ENCODE measurements at places on chromosomes 12 and 14.
A peak's percentile ranks its signal among the peaks of the same experiment; 100 is the strongest.

DNA sequence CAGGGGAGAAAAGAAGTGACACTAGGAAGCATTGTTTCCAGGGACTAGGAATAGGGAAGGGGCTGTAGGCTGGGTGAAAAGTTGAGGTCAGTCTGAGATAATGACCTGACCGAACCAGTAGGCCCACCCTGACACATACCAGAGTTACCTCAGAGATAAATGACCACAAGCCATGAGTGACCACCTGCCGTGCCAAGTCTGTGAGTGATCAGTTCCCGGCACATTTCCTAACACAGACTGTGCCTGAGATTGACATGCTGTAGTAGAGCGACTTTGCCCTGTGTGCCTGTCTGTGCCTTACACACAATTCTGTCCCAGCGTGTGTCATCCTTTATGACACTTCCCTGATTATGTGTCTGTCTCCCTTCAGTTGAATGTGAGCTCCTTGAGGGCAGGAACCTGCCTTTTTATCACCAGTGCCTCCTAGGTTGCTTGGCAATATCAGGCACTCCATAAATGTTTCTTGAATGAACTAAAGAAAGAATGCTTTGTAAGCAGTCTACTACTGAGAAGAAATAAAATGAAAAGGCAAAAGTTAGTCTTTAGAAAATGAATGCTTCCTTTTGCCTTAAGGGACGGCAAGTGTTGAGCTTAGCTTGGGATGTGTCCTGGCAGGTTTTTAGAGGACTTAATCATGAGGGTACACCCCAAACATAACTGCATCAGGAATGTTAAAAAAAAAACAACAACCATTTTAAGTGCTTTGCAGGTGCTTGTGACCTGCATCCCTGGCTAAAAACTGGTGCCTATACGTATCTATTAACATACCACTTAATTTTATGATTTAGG, 9.6 kb upstream of the SSPN start:
- no peak overlapping the region for H3K4me3 ChIP-seq
- no peaks in the 10 kb centered on the region for H3K36me3 ChIP-seq
- no peak overlapping the region for H3K27ac ChIP-seq
- no peak for DNase-seq
- no peaks in the 10 kb centered on the region for H3K4me1 ChIP-seq

- H3K36me3 ChIP-seq: peaks cover 41% of the 10 kb centered on the region
- H3K4me3 ChIP-seq: peak overlapping the region; percentile 81
- H3K27ac ChIP-seq: peak overlapping the region; percentile 73
- H3K4me1 ChIP-seq: peaks cover 15% of the 10 kb centered on the region
- no peaks in the 10 kb centered on the region for H3K27me3 ChIP-seq
Observed at GRCh38 chr12:77064896-77065360, 441 bp downstream of the E2F7 start.

DNA sequence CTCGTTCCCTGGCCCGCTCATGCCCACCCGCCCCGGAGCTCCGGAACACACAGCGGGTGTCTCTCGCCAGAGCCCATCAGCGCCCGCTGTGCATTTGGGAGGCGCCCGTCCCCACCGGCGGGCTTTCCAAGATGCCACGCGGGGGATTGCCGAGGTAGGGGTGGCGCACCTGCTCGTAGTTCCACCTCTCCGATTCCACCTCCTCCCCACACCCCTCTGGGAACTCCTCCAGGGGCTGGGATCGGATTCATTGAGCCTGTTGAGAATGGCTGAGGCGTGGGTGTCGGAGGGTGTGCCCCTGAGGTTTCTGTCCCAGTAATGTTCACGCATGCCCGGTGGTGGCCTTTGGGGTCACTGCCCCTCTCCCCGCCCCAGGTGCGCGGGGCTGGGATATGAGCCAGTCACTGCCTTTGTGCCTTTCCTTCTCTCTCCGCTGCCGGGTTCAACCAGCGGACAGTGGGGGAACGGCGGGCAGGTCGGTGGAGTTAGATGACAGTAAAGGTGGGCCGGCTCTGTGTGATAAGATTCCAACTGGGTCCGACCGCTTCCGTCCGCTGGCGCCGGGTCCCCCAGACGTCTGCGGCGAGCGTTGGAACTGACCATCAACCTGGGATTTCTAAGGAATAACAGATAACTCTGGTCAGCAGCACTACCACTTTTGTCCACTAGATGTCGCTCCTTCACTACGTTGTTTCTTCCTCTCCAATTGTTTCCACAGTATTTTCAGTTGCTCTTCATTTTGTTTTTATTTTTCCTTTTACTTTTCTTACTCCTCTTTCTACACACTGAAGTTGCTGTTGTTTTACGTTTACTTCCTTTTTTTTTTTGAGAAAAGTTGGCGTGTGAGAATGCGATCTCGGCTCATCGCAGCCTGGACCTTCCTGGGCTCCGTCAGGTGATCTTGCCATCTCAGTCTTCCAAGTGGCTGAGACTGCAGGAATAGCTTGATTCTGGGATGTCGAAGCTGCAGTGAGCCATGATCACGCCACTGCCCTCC, 178.1 kb upstream of the ALG10B start:
- DNase-seq: peak; percentile 66
- H3K27me3 ChIP-seq: no peaks in the 10 kb centered on the region
- no peak overlapping the region for H3K27ac ChIP-seq

GRCh38 chr14:91843437-91843836, 23.9 kb downstream of the TC2N start:
- no peak overlapping the region for H3K4me3 ChIP-seq
- DNase-seq: no peak
- no peaks in the 10 kb centered on the region for H3K36me3 ChIP-seq
- H3K27ac ChIP-seq: no peak overlapping the region

DNA sequence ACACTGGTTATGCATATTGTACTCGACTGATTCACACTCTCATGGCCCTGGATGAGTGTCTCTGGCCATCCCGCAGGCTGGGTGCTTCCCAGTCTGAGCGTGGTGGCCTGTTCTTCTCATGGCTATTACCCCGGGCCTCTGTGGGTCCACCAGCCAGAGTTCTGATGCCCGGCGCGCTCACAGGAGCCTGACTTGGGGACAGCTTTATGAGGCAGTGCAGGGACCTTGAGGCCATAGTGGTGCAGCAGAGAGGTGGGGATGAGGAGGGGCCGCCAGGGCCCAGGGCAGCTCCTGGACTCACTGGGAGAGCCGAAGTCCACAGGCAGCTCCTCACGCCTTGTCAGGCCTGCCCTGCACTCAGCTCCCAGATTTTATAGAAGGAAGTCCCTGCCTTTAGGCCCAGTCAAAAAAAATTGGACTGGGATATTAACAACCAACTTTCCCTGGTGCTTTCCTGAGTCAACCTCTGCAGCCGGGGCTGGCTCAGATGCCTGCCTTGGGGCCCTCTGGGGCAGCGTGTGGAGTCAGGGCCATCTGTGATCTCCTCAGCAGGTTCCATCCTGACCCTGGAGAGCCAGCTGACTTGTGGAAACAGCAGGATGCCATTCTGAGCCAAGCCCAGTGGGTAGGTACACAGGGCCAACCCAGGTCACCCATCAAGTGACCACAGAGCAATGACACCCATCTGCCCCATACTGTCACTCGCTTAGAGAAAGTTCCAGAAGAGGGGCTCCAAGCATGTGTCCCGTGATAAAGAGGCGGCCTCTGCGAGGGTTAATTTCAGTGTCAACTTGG, 89.4 kb upstream of the DIO3 start:
- no peaks in the 10 kb centered on the region for H3K27me3 ChIP-seq
- peaks cover 15% of the 10 kb centered on the region for H3K4me1 ChIP-seq
- no peaks in the 10 kb centered on the region for H3K36me3 ChIP-seq

DNA sequence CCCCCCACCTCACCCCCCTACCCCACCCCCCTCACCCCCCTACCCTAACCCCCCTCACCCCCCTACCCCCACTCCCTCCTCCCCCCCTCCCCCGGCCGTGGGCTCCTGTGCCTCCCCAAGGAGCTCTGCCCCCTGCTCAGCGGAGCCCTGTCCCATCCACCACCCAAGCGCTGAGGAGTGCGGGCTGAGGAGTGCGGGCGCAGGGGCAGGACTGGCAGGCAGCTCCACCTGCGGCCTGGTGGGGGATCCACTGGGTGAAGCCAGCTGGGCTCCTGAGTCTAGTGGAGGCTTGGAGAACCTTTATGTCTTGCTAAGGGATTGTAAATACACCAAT, 2.3 kb upstream of the JPH4 start:
- peaks cover 45% of the 10 kb centered on the region for H3K27me3 ChIP-seq
- no peaks in the 10 kb centered on the region for H3K36me3 ChIP-seq
- H3K4me1 ChIP-seq: no peaks in the 10 kb centered on the region
- no peak for DNase-seq
- no peak overlapping the region for H3K27ac ChIP-seq

- no peak overlapping the region for H3K4me3 ChIP-seq
- no peak overlapping the region for H3K27ac ChIP-seq
- H3K4me1 ChIP-seq: no peaks in the 10 kb centered on the region
- H3K27me3 ChIP-seq: no peaks in the 10 kb centered on the region
- peaks cover 32% of the 10 kb centered on the region for H3K36me3 ChIP-seq
- no peak for DNase-seq
Observed at GRCh38 chr14:85558505-85558904, 28.6 kb downstream of the FLRT2 start.

DNA sequence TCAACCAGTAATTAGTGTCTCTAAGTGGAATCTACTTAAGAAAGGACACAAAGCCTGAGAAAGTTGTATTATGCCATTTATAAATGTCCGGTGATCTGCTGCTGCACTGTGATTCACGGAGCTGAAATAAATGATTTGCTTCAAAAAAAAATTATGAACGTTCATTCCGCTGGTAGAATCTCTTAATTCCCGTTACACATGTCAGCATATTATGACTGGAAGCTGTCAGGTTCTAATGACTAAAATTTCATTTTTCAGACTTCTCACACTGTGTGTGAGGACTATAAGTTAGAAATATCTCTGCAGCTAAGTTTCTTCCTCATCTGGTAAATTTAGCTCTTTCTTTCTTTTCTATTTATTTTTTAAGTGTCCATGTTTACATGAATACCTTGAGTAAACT, 647.1 kb downstream of the VRK1 start:
- no peaks in the 10 kb centered on the region for H3K4me1 ChIP-seq
- no peak overlapping the region for H3K4me3 ChIP-seq
- no peak for DNase-seq

GRCh38 chr12:32148372-32148771, 41.7 kb downstream of the BICD1 start:
- H3K27me3 ChIP-seq: no peaks in the 10 kb centered on the region
- H3K36me3 ChIP-seq: no peaks in the 10 kb centered on the region
- H3K27ac ChIP-seq: no peak overlapping the region

DNA sequence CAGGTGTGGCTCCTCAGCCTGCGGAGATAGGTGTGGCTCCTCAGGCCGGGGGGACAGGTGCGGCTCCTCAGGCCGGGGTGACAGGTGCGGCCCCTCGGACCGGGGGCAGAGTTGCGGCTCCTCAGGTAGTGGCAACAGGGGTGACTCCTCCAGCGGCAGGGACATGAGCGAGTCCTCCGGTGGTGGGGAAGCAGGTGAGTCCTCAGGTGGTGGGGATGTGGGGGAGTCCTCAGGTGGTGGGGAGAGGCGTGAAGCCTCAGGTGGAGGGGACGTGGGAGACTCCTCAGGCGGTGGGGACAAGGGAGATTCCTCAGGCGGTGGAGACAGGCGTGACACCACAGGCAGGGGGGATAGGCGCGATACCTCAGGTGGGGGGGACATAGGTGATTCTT, 9.2 kb downstream of the KMT2D start:
- H3K4me3 ChIP-seq: no peak overlapping the region
- H3K4me1 ChIP-seq: no peaks in the 10 kb centered on the region
- H3K36me3 ChIP-seq: peaks cover 91% of the 10 kb centered on the region
- no peak for DNase-seq
- H3K27ac ChIP-seq: no peak overlapping the region
- H3K27me3 ChIP-seq: no peaks in the 10 kb centered on the region

GRCh38 chr14:85239791-85240190, 290.2 kb upstream of the FLRT2 start:
- no peak overlapping the region for H3K27ac ChIP-seq
- H3K27me3 ChIP-seq: no peaks in the 10 kb centered on the region
- no peaks in the 10 kb centered on the region for H3K36me3 ChIP-seq
- no peak for DNase-seq
- no peak overlapping the region for H3K4me3 ChIP-seq

- no peak overlapping the region for H3K27ac ChIP-seq
- no peaks in the 10 kb centered on the region for H3K27me3 ChIP-seq
- no peak for DNase-seq
- no peaks in the 10 kb centered on the region for H3K36me3 ChIP-seq
Observed at GRCh38 chr12:58082996-58083395, 141.6 kb downstream of the ATP23 start.

DNA sequence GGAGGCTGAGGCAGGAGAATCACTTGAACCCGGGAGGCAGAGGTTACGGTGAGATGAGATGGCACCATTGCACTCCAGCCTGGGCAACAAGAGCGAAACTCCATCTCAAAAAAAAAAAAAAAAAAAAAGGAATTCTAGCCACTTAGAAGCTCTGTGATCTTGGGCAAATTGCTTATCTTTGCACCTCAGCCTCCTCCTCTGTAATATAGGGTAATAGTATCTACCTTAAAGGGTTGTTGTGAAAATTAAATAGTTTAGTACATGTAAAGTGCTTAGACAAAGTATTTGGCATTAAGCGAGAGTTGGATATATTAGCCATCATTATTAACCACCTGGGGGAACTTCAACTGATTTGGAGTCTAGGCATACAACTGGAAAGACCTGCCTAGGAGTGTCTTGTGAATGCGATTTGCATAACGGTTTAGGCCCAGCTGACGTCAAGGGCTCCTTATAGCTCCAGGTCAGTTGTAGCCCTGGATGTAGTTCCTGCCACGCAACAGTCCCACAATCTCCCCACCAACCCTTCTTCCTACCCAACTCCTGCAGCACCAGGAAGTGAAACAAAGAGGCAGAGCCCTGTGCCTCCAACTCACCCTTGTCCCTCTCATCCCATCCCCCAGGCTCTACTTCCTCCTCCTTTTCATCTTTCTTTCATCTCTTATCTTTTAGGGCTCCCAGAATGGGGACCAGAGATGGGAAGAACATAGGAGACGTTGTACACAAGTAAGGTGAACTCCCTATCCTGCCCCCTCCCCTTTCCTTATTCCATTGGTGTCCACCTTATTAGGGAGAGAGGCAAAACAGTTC, 2.1 kb upstream of the IL23A start:
- H3K27me3 ChIP-seq: no peaks in the 10 kb centered on the region
- no peak overlapping the region for H3K4me3 ChIP-seq
- H3K36me3 ChIP-seq: no peaks in the 10 kb centered on the region

DNA sequence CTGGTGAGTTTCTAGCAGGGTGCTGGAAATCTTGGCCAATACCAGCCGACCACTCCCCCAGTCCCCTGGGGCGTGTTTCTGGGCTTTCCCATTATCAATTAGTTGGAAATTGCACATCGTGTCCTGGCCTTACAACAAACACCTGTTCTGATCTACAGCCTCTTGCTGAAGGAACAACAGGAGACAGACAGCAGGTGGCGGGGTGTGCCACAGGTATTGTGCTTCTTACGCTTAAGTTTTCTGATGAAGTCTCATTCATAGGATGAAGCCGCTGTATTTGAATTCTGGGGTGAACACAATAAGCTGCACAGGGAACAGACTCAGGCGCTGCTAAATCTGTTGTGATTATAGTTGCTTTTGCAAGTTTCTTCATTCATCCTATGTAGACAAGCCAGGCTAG, 703 bp downstream of the HIGD1C start:
- no peak overlapping the region for H3K27ac ChIP-seq
- DNase-seq: no peak
- H3K4me3 ChIP-seq: no peak overlapping the region
- no peaks in the 10 kb centered on the region for H3K27me3 ChIP-seq

GRCh38 chr12:107518868-107519267, 166.7 kb upstream of the PWP1 start:
- no peak overlapping the region for H3K27ac ChIP-seq
- peaks cover 21% of the 10 kb centered on the region for H3K4me1 ChIP-seq
- no peaks in the 10 kb centered on the region for H3K27me3 ChIP-seq
- no peaks in the 10 kb centered on the region for H3K36me3 ChIP-seq

All from RWPE2 (cell line).